ENCODE measurements at places on chromosomes 7 and 10.
A peak's percentile ranks its signal among the peaks of the same experiment; 100 is the strongest.

DNA sequence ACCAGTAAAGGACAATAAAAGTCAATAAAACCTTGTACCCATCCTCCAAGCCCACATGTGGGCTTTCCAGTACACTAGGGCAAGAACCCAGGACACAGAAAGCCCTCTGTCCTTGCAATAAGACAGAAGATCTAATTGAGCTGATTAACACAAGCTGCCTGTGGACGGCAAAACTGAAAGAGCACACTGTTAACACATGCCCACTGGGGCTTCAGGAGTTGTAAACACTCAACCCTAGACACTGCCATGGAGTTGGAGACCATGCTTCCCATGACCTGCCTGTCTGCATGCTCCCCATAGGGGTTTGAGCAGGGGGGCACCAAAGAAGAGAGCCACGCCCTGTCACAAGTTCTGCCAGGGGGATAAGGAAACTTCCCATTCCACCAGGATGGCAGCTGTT, 22.6 kb upstream of the WIPF3 start:
- no peak for DNase-seq

- peak; percentile 9 for DNase-seq
Observed at GRCh38 chr10:107653832-107654287, 489.4 kb upstream of the SORCS1 start.

GRCh38 chr7:41579961-41580935, 122.6 kb downstream of the INHBA start:
- DNase-seq, result no peak

- DNase-seq, result peak; percentile 23
Observed at GRCh38 chr7:50069613-50070012, 23.4 kb downstream of the ZPBP start.

DNA sequence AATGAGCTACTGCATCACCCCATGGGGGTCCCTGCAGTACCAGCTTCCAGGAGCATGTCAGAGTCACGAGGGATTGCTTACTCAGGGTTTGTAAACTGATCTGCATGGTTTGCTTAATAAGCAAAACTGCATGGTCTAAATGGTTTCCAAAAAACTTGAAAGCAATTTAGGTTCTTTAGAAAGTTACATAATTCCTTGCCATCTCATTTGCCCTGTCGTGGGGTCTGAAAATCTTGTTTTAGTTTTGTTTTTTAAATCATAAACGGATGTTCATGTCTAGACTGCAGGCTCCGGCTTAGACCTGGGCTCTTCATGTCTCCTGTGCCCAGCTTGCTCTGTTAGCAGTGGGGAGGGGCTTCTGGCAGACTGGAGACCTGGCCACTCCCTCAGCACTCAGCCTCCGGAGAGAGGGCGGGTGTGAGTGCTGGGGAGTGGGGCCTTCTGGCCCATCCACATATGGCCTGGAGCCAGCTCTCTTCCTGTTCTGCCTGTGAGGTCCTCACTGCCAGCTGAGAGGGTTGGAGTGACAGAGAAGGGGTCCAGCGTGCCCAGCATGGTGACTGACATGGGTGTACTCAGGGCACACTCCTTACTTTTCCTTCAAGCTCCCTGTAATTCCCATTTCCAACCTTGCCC, 17.5 kb downstream of the PRF1 start:
- no peak for DNase-seq

DNA sequence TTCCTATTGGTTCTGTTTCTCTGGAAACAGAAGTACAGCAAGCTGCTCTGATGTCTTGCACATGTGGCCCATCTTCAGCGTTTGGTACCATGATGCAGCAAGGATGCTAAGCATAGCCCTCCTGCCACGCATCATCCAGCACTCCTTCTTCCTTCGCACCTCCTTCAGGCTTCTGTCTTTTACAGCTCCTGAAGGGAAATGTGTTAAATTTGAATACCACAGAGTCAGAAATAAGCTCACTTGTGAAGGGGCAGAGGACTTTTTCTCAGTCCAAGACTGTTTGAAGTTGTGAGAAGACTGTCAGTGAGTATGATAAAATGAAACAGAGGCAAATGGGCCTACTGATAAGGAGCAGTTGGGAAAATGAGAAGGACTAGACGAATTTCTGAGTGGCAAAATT, 20.7 kb downstream of the TSPAN13 start:
- no peak for DNase-seq

DNA sequence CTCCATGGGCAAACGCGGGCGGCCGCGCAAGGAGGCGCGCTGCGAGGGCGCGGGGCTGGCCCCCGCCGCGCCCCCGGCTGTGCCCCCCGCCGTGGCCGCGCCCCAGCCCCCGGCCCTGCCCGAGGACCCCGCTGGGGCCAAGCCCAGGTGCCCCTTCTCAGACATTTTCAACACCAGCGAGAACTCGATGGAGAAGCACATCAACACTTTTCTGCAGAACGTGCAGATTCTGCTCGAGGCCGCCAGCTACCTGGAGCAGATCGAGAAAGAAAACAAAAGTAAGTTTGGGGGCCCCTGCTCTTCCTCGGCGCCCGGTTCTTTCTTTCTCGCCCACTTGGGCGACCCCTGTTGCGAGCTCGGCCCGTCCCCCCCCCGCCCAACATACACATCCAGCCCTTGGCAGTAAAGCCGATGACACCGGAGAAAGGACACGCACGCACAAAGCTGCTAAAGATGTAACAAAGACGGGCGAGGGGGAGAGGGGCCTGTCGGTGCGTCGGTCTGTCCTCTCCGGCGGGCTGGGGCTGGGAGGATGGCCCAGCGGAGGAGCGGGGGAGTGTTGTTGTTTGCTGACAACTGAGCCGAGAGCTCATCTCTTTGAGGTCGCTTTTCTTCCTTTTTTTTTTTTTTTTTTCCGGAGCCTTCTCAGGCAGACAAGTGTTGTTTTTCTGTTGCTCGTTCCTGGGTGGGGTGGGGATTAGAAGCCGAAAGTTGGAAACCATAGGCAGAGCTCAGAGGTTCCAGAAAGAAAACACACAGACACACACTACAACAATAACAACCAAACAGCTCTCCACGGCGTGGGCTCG, 604 bp downstream of the MXI1 start:
- DNase-seq, result peak; percentile 46

DNA sequence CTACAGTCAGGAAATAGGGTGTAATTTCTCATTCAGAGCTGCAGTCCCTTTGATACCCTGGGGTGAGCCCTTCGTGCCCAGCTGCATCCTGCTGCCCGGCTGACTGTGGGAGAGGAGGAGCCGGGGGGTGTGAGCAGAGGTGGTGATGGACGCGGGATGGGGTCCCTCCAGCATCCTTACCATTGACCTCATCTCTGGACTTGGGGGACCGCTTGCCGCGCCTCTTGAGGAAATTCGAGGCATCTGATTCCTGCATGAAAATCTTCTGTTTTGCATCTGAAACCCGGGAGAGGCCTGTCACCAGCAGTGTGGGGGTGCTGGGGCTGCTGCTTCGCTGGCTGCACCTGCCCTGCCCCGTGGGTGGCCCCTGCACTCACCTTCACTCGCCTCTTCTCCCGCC, 816 bp downstream of the UCMA start:
- no peak for DNase-seq

DNA sequence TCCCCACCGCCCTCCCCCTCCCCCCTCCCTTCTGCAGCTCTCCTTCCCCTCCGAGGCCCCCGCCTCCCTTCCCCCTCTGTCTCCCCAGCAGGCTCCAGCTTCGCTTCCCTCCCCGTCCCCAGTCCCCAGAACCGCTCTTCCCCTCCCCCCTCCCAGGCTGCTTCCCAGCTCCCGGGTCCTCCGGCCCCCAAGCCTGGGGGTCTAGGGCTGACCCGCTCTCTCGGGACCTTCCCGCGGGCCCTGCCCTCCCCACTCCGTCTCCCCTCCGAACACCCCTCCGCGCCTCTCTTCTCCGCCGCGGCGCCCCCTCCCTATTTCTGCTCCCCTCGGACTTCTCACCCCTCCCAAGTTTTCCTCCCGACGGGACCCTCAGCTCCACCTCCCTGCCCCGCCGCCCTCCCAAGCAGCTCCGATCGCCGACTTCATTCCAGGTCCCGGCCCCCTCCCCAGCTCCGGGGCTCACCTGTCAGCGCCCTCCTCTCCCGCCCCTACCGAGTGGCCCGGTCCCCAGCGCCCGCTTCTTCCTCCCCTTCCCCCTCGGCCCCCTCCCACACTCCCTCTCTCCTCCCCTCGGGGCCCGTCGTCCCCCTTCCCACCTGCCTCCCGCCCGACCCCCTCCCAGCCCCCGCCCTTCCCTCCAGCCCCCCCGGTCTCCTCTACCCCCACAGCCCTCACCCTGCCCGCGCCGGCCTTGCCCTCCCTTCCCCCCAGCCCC, 990 bp downstream of the ZNF467 start:
- DNase-seq, result peak; percentile 73

- DNase-seq, result no peak
Observed at GRCh38 chr10:31390804-31391203, 71.8 kb downstream of the ZEB1 start.

GRCh38 chr10:11483201-11484148, 128.0 kb downstream of the USP6NL start:
- no peak for DNase-seq

DNA sequence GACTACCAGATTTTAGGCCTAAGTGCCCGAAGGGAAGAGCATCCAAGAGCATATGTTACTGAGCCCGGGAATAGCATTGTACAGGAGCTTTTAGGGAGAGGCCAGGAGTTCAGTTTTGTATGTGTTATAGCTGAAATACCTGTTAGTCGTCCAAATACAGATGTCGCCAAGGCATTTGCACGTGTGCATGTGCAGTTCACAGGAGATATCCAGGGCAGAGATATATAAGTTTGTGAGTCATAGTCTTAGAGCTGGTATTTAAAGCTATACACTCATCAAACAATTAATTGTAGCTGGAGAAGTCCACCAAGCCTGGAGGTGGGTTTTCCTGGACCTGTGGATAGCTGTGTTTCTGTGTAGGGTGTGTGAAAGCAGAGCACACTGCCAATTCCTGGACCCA, 394.0 kb upstream of the FZD8 start:
- no peak for DNase-seq

- no peak for DNase-seq
Observed at GRCh38 chr10:87935290-87936141, 72.1 kb downstream of the PTEN start.
